ENCODE measurements at places on chromosomes 16 and 17.

- peak; percentile 61 for DNase-seq
Observed at GRCh38 chr16:67562918-67563707, 787 bp downstream of the CTCF start.

GRCh38 chr17:58755577-58756245 lies at the start of gene PPM1E:
PPM1E (plus strand) TSS chr17:58755854.
- DNase-seq: peak; percentile 41

- peak; percentile 22 for DNase-seq
Observed at GRCh38 chr17:1736348-1737281, 6.1 kb upstream of the SERPINF2 start.

DNA sequence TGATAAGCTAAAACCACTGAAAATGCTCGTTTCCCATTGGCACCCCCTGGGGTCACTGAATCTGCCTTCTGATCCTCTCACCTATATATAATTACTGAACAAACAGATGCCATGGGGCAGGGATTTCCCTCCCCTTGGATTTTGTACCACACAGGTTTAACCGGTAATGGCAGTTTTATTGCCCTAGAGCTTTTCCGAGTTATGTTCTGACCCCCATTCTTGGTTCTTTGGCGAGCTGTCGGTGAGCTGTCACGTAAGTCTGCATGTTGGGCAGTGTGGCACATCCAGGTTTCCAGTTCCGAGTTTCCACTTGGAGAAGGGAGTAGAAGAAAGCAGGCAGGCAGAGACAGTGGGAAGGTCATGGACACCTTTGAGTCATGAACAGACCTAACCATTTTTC lies 7.1 kb downstream of the TMEM97 start:
- no peak for DNase-seq

DNA sequence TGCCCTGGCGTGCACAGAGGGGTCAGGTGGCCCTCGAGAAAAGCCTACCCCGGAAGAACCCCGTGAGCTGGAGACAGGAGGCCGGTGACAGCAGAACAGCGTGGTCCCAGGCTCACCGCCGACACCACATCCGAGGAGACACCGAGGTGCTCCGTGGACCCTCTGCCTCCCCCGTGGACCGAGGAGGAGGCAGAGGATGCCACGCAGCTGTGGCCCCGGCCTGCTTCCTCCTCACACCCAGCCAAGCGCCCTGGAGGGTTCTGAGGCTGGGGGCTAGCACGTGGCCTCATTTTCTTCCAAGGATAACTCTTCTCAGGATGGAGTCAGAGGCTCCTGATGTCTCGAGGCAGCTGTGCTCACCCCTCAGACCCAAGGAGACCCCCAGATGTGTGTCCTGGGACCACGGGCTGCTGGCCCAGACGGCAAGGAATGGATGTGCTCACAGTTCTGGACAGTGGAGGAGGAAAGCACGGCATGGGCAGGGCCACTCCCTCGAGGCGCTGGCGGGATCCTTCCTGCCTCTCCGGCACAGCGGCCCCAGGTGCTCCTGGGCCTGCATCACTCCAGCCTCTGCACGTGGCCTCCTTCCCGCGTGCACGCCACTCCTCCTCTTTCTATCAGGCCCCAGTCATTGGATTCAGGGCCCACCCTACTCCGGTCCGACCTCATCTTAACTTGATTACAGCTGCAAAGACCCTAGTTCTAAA lies 4.4 kb upstream of the PVALEF start:
- DNase-seq: peak; percentile 19

GRCh38 chr17:21351366-21352065 lies 24.6 kb upstream of the KCNJ12 start:
- DNase-seq: no peak

GRCh38 chr17:38748149-38748891 lies at the start of gene PCGF2:
PCGF2 (minus strand) TSS chr17:38748336; CDS start chr17:38740402, 7,934 bp downstream.
- DNase-seq: peak; percentile 88

GRCh38 chr16:54286366-54287130 lies at the start of gene IRX3:
IRX3 (minus strand) TSS chr16:54286787; CDS start chr16:54286050, 737 bp downstream.
- DNase-seq: peak; percentile 95

DNA sequence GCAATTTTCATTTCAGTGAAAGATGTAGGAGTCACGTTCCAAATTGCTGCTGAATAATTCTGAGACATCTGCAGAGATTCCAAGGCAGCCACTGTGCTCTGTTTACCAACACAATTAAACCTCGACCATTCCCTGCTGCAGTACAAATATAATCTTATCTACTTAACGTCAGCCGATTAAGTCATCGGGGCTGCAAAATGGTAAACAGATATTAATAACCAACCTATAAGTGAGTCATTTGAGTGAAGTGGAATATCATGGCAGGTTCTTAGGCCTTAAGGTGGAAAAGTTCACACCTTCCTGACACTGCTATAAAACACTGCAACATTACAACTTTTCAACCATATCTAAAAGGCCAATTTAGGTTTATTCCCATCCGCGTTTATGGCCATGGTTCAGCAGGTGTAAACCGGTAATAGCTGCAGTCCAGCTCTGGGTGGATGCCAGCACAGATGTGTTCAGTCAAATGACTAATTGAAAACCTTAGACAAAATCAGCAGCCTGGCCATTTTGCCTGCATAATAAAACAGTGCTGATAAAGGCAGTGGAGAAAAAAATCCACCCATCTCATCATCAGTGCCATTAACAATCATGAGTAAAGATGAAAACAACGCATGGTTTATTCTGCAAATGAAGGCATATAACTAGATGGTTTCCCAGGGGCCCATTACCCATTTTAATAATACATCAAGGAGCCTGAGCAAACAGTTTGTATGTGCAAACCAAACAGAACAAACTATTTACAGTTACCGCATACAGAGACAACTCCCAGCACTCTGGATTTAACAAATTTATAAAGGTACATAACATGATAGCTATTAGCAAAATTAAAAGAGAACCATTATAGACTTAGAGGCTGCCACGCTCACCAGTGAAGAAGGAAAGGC lies 202.9 kb upstream of the IRX3 start:
- no peak for DNase-seq

- DNase-seq: no peak
Observed at GRCh38 chr16:17770104-17770503, 299.3 kb upstream of the XYLT1 start.

GRCh38 chr17:20207262-20207985 lies 198.3 kb downstream of the SPECC1 start:
- no peak for DNase-seq

DNA sequence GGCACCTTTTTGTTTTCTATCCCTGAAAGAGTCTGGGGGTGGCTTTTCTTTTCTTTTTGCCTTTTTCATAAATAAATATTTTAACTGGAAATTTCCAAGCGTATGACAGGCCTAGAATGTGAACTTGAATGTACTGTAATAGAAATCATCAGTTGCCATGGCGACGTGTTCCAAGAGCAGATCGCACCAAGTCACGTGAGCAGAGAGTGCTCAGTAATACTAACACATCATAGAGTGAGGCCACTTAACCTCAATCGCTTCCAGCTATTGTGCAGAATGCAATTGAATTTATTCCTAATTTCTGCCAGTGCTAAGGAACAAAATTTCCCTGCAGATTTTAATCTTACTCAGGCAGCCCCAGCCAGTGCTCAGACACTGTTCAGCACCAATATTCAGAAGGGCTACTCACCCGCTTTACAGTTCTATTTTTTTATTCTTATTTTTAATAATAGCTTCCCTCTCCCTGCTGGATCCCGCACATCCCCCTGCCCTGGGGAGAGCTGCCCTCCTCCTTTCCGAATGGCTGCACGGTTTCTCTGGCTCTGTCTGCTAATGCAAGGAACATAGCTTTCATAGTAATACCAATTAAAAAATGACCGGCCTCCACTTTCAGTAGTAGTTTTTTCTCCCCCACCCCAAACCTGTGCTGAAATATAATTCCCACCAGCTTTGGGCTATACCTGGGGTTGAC lies 26.2 kb upstream of the PMFBP1 start:
- DNase-seq: peak; percentile 68

- no peak for DNase-seq
Observed at GRCh38 chr17:55190748-55191147, 74.0 kb upstream of the HLF start.

DNA sequence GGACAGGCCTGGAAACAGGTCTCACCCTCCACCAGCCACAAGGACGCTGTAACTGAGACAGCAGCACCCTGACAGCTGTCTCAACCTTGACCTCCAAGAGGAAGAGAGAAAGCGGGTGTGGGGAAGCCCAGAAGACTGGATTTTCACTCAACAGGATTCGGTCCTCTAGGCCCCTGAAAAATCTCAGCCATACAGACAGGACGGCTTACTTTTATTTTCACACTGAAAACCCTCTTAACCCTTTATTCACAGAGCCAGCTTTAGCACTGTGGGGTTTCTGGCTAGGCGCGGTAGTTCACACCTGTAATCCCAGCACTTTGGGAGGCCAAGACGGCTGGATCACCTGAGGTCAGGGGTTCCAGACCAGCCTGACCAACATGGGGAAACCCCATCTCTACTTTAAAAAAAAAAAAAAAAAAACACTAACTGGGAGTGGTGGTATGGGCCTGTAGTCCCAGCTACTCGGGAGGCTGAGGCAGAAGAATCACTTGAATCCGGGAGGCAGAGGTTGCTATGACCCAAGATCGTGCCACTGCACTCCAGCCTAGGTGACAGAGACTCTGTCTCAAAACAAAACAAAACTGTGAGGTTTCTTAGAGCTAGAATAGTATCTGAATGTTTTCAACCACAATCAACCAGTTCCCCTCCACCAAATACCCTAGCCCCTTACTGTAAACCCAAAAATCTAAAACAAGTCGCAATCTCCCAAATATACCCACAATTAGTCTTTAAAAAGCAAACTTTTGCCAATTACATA lies 5.3 kb downstream of the ANKRD11 start:
- DNase-seq: no peak

DNA sequence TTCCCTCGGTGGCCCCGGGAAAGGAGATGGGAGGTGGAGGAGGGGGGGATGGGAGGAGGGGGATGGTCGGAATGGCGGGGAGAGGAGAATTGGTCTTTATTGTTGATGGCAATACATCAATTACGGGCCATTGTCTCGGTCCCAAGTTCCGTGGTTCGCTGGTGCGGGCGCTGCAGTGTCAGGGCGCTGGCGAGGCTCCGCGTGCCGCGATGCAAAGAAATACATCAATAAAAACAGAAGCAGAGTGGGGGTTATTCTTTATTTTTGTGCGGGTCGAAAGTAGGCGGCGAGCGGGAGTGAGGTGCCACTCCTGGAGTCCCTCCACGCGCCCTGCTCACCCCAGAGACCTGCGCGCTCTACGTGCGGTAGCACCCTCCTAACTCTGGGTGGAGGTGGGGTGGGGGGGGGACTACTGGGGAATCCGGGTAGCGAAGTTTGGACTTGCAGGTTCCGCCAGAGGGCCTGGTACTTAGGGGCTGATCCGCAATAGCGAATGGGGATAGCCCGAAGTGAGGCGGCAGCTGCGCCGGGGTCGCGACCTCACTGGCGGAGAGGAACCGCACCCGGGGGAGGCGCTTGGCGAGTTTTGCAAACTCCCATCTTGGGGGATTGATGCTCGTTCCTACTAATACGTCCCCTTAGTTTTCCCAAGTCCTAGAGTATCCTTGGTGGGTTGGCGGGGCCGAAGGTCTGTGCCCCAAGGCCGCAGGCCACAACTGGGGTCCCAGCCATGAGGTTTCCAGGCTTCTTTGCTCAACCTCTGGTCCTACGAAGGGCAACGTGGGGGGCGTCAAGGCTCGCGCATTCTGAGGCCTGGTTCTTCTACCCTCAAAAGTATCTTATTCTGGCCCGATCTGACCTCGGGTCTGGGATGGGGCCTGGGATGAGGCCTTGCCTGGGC lies 3.5 kb upstream of the SALL1 start:
- DNase-seq: peak; percentile 68

DNA sequence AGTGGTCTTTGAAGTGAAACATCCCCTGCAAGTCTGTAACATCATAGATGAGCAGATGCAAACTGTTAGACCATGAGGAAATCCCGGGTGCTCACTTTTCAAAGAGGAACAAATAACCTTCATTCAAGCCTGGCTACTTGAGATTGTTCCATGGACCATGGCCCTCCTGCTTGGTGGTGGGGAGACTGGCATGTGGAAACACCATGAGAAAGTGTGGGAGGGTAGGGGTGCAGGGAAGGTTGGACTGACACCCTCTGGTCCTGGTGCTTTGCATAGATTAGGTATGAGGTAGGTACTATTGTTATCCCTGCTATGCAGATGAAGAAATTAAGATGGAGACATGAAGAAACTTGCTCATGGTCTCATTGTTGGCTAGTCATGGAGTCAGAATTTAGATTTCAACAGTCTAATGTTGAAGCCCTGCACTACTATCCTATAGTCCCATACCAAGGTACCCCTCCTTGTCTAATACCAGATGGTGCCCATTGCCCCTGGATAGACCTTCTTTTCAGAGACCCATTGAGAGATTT lies 59.0 kb downstream of the SPACA3 start:
- no peak for DNase-seq

DNA sequence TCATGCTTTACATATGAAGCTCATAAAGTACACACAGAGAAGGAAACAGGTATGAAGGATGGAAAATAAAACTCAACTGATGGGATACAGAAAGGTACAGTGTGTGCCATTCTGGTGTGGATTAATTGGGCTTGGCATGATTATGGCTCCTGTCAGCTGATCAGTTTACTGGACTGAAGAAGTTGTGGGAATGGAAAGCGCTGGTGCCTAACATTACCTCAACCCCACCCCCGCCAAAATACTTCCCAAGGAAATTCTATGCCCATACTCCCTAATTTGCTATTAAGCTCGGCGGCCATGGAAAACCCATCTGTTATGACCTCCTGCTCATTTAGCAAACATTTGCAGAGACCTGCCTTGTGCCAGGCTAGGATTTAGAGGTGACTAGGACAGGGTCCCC lies 16.6 kb upstream of the PMFBP1 start:
- no peak for DNase-seq

- DNase-seq: no peak
Observed at GRCh38 chr17:16155536-16155935, 59.8 kb downstream of the NCOR1 start.

DNA sequence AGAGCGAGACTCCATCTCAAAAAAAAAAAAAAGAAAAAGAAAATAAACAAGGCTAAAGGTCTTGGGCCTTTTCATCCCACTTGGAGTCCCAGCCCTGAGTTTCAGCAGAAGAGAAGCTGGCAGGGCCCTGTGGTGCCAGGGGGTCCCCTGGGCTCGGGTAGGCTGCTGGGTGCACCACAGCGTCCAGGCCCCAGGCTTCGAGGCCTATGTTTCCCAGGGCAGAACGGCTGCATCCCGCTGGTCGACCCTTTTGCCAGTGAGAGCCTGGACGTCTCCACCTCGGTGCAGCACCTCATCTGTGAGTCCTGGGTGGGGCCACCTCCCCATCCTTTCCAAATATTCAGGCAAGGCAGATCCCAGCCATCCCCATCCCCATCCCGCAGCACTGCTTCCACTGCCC lies 2.2 kb downstream of the TMEM235 start:
- no peak for DNase-seq

GRCh38 chr16:66901626-66902025 lies 17.1 kb downstream of the CDH16 start:
- no peak for DNase-seq

- peak; percentile 32 for DNase-seq
Observed at GRCh38 chr17:59617156-59617732, 2.5 kb upstream of the CLTC start.

- no peak for DNase-seq
Observed at GRCh38 chr17:8468127-8468526, 32.4 kb downstream of the NDEL1 start.

- no peak for DNase-seq
Observed at GRCh38 chr16:14042706-14043105, 28.4 kb upstream of the MRTFB start.

GRCh38 chr16:85402910-85403692 lies 210.0 kb upstream of the GSE1 start:
- DNase-seq: peak; percentile 59

GRCh38 chr17:50887705-50888245 lies 21.6 kb upstream of the TOB1 start:
- no peak for DNase-seq
